ENCODE measurements at places on chromosomes 12 and 14.

DNA sequence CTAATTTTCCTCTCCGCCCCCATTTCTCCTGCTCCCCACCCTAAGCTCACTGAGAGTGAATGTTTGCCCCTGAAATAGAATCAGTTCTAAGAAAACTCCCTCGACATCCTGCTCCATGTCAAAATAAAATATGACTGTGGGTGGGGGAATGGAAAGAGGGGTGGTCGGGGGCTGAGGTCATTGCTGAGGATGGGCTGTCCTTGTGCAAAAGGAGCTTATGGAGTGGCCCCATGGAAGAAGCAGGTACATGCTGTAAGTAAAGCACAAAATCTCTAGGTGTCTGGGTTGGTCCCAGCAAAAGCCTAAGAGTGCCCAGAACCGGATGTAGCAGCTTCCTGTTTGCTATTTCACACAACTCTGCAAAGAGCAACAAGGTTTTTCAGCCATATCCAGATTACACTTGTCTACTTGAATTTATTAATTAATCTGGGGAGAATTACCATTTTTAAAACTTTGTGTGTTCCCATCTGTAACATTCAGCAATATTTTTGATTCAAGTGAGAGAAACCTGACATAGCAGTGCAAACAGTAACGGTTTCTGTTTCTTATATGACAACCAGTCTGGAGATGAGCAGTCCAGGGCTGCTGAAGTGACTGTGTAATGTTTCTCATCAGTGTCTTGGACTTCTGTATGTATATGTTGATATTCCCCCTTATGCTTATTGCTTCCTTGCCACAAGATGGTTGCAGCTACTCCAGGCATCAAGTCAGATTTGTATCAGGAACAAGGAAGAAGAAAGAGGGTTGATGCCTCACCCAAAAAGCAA is 40.4 kb upstream of the GZMB start:
- no peak for DNase-seq

- peak; percentile 40 for DNase-seq
Measured at GRCh38 chr12:48817873-48818830, at the start of gene CACNB3. CACNB3 (plus strand) TSS chr12:48818496; CDS start chr12:48818930, 434 bp downstream.

DNA sequence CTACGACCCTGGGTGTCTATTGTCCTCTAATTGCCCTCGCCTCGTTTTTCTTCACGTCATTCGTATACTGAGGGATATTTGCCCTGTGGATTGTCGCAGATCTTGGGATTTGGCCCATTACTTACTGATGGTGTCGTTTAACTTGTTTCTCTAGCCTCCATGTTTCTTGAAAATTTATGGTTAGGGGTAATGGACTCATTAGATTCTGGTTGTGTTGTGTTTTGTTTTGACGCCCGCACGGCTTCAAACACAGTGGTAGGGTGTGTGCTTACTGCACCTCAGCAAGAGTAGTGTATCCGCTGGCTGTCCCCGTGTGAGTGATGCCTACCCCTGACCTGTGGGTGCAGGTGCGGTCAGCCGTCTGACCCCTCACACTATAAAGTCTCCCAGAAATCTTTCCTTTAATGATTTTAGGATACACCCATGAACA is 874 bp upstream of the RNU6-8 start:
- no peak for DNase-seq

- no peak for DNase-seq
Measured at GRCh38 chr12:115542656-115543055, 734.8 kb downstream of the MED13L start.

DNA sequence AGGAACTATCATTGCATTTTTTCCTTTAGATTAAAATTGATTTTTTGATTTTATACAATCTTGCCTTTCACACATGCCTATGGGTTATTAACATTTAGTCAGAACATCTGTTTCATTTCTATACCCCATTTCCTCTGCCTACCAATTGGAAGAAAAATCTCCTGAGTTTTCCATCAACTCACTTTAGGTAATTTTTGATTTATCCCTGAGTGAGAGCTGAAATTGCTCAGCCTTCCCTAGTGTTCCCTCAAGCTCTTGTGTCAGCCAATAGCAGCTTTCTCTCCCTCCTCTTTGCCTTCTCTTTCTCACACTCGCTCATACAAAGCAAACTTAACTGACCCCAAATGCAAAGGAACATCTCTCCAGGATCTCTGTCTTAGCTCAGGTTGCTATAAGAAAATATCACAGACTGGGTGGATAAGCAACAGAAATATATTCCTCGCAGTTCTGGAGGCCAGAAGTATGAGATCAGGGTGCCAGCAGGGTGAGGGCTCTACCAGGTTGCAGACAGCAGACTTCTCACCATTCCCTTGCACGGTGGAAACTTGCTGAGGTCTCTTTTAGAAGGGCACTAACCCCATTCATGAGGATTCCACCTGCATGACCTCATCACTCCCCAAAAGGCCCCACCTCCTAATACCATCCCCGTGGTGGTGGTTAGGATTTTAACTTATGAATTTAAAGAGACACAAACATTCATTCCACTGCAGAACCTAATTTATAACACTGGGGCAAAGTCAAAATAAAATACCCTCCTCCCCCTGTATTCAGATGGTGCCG is 224.2 kb upstream of the SFSWAP start:
- DNase-seq = no peak

DNA sequence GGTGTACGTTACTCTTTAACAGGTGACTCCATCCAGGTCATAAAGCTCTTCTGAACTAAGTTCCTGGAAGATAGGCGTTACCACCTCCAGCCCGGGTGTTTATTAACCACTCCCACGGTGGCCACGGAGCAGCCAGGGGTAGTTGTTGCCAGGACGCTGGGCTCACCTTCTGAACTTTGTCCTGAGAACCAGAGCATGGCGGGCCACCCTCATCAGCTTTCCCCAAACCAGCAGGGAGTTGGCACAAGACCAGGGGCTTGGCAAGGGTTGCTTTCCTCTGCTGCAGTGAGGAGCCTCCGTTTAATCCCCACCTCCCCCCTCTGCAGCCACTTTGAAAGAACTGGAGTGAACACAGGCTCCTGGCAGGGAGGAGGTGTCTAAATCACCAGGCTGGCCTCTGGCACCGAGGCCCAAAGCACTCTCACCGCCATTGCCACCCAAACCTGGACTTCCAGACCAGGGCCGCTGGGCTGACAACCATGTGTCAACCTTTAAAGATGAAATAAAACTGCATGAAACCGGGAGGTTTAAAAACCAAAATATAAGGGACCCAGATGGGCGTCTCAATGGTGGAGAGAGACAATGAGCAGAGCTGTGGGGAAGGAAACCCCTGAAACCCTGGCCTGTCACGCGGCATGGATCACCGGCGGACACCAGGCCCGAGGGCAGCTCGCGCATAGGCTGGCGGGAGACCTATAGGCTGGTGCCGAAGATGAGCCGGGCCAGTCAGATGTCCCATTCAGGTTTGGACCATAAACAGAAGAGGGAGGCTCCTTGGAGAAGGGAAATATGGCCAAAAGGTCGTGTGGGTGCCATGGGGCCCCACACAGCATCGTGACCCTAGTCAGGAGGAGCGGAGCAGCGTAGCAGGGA is 30.9 kb upstream of the TDRD9 start:
- DNase-seq = no peak

GRCh38 chr14:23068789-23069412 is 11.6 kb upstream of the CDH24 start:
- DNase-seq = no peak

DNA sequence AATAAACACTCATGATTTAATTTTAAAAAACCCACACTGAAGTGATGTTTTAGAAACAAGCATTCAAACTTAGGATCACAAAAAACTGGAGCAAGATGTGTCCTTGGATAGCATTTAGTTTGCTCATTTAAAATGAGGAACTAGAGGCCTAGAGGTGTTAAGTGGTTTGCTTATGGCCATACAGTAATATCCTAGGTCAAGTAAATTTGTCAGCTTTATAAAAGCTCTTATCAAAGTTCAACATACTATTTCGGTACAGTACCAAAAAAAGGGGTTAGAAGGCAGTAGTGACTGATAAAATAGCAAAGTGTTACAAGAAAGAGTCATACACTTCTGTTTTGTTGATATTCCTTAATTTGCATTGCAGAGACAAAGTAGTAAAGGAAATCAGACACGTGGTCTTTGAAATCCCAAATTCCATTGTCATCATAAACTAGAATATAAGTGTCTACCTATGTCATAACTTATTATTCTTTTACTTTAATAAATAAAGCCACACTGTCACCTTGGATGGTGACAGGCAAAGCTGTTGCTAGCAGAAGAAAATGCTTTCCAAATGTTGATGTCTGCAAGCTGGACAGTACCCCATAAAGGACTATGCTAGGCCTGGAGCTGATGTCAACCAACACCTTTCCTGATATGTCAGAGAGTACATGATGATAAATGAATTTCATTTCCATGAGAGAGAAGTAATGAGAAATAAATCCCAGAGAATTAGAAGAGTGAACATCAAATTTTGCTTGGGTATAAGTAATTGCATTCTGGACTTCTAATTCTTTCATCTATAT is 17.6 kb upstream of the SRP54 start:
- no peak for DNase-seq

- DNase-seq = peak; percentile 40
Measured at GRCh38 chr14:94485944-94486841, 10.2 kb upstream of the SERPINA9 start.

DNA sequence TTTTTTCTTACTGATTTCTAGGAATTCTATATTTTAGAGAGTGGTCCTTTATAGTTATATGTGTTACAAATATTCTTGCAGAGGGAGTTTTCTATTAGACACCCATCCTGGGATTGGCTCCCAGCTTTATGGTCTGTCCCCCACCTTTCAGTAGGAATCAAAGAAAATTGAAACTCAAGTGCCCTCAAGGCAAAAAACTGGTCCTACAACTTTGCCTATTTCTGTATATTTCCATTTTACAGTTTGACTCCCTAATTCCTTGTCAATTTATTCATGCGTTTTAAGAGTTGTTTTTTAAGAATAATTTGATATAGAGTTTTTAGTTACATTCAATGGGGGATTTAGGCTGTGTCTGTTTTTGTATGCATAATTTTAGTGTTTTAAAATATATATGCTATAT is 208.9 kb downstream of the SYNE2 start:
- DNase-seq = no peak

GRCh38 chr12:76101739-76102385 is 17.4 kb upstream of the NAP1L1 start:
- DNase-seq = no peak

- no peak for DNase-seq
Measured at GRCh38 chr12:89273525-89273924, 78.8 kb downstream of the DUSP6 start.

DNA sequence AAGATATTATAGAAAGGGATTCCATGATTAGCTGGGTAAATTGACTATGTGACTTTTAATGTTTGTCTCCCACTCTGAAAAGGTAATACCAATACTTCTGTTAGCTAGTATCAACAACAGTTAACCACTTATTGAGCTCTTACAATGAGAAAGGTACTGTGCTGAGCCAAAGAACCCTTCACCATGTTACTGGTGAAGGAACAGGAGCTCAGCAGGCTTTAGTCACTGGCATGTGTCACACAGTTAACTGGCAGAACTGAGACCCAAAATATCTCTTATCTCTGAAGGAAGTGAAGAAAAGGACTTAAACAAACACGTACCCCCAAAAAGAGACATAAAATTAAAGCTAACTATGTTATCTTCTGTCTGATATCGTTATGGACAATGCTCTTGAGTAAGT is 170.6 kb downstream of the MED13L start:
- DNase-seq = no peak

DNA sequence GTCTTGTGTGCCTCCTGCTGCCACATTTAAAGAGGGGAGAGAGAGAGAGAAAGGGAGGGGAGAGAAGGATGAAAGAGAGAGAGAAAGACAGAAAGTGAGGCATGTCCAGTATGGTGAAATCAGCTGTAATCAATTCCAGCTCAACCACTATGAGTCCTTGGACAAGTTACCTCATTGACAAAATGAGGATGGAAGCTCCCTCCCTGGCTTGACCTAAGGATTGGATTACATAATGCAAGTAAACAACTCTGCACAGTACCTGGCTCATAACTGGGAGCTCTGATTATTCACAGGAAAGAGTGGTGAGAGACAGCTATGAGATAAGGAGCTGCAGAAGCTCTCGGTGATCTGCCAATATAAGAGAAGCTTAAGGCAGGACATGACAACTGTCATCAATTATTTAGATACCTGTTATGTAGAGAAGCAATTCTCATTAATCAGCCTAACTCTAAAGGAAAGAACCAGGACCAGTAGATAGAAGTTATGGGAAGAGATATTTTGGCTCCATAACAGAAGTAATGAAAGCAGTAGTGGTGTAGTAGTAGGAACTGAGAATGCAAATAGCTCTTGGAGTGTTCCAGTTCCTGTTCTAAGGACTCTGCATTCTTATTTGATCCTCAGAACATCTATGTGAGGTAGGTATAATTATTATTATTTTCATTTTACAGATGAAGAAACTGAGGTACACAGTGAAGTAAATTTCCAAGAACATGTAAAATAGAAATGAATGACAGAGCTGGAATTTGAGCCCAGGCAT is 791.6 kb downstream of the DIO2 start:
- DNase-seq = no peak

GRCh38 chr12:121079736-121080272 is 40.8 kb upstream of the OASL start:
- no peak for DNase-seq

GRCh38 chr14:31858868-31859267 is 218.2 kb upstream of the ARHGAP5 start:
- DNase-seq = no peak

DNA sequence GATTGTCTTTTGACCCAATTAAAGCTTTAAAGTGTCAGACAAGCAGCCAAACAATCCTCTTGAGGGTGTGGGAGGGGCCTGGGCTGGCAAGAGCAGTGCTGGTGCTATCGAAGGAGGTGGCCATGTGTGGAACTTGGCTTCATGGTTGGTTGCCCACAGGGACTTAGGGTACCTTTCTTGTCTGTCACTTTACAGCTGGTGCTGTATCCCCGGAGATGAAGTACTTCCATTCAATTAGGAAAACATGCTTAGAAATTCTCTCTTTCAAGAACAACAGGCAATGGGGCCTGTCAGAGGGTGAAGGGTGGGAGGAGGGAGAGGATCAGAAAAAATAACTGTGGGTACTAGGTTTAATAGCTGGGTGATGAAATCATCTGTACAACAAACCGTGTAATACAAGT is 86.5 kb downstream of the DAAM1 start:
- no peak for DNase-seq

DNA sequence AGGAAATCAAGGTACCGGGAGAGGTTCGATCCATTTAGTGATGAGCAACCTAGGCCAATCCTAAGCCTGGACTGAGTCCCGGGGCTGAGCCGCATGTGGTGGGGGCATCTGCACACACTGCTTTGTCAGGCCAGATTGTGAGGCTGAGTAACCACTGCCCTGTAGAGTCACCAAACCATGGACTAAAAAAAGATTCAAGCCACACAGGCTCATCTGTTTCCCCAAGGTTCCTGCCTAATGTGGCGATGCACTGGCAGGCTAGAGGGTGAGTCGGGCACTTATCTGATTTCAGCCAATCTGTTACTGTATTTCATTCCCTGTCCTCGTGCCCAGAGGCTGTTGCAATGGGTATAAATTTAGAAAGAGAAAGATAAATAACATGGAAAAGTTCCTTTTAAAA is 140.8 kb downstream of the TTC7B start:
- no peak for DNase-seq

- DNase-seq = no peak
Measured at GRCh38 chr14:31265701-31266398, 58.3 kb upstream of the HECTD1 start.
